Upper lobe of left lung (tissue), 6 donors: ENCODE measurements at places on chromosomes 4 and X. TPM values are rescaled to one million over a fixed set of nuclear protein-coding genes. Genes with fewer than 3 reads are reported as not detected.

DNA sequence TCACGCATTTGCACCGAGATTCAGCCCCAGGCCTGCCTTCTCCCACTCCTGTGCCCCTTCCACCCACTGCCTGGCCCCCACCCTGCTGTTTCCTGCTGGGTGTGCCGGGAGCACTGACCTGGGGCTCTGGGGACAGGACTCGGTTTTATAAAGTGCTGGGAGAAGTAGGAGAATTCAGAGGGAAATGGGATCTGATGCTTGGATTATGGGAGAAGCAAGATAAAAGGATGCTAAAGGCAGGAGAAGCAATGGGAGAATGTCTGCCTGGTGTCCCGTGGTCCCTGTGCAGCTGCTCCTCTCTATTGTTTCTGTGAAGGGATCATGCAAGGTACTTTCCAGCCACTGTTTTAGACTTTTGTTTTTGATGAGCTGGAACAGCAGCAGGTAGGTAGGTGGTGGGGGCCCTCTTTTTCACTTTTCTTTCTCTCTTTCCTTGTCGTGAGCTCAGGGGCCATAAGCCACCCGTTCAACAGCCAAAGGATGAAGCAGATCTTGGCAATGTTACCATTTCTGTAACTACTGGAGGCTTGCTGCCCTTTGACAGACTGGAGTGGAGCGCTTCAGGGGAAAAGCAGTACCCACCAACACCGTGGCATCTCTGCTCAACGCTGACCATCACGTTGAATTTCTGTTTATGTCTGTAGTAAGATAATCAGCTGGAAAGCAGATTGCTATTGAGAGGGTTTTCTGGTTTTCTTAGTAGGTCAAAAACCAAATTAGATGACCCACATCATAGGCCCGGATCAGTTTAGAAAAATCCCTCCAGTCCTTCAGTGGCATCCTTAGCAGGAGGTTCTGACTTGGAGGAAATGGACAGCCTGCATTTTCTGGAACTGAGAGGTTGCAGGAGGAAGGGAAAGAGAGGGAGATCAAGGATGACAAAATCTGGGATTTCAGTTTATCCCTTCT lies 63.8 kb upstream of the ENPP6 start:
- DNase-seq = no peak
- H3K4me1 ChIP-seq = peaks cover 12% of the 10 kb centered on the region
- H3K36me3 ChIP-seq = no peaks in the 10 kb centered on the region
- peak overlapping the region; percentile 75 for H3K27ac ChIP-seq

GRCh38 chr4:114249976-114250375 lies 270.5 kb upstream of the ARSJ start:
- no peaks in the 10 kb centered on the region for H3K4me1 ChIP-seq
- no peak overlapping the region for H3K4me3 ChIP-seq
- no peaks in the 10 kb centered on the region for H3K36me3 ChIP-seq
- no peak overlapping the region for H3K27ac ChIP-seq

GRCh38 chr4:94803181-94803580 lies 45.4 kb downstream of the BMPR1B start:
- H3K27ac ChIP-seq = no peak overlapping the region
- DNase-seq = no peak
- H3K36me3 ChIP-seq = no peaks in the 10 kb centered on the region
- H3K27me3 ChIP-seq = no peaks in the 10 kb centered on the region

DNA sequence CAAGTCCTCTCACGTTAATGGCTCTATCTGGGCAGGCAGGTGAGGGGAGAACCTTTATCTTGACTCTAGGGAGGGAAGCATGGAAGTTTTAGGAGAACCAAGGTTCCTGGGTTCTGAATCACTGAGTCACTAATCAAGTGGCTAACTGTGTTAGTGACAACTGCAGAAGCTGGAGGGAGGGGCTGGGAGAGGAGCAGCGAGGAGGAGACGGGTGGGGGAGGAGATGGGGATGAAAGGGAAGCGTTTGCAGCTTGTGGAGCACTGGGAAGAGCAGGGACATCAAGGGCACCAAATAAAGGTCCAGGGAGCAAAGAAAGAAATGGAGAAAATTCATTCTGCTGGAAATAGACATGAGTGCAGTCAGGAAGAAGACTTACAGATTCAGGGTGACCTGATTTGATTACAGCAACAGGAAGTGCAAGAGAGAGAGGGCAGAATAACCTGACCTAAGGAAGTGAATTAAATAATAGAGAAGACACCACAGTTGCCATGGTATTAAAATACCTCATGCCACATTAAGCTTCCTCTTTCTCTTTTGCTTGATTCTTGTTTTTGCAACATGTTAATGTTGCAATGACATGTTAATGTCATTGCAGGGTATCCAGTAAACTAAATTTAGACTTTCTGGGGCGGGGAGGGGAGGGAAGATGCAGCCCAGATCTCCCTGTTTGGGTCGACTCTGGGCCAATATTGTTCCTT lies 4.5 kb upstream of the SETD7 start:
- no peaks in the 10 kb centered on the region for H3K27me3 ChIP-seq
- no peak for DNase-seq
- H3K4me1 ChIP-seq = peaks cover 21% of the 10 kb centered on the region

GRCh38 chr4:165874072-165874790 lies 1.2 kb downstream of the TLL1 start:
- DNase-seq = peak; percentile 78
- H3K36me3 ChIP-seq = no peaks in the 10 kb centered on the region
- peak overlapping the region; percentile 58 for H3K4me3 ChIP-seq
- peaks cover 12% of the 10 kb centered on the region for H3K27me3 ChIP-seq

GRCh38 chr4:130812117-130812765 lies 1716.3 kb downstream of the C4orf33 start:
- no peak overlapping the region for H3K27ac ChIP-seq
- H3K27me3 ChIP-seq = no peaks in the 10 kb centered on the region
- no peak overlapping the region for H3K4me3 ChIP-seq
- DNase-seq = no peak

DNA sequence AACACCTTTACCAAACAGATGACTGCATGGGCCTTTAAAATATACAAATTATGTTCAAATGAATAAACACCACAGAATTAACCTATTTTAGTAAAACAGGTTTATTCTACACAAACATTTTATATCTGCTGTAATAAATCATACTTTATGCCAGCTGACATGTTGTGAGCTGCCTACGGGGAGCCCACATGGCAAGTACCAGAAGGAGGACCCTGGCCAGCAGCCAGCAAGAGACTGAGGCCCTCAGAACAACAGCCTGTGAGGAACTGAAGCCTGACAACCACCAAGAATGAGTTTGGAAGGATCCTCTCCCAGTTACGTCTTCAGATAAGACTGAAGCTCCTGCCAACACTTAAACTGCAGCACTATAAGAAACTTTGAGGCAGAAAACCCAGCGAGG lies 377.0 kb downstream of the PDGFC start:
- no peaks in the 10 kb centered on the region for H3K27me3 ChIP-seq
- DNase-seq = no peak
- no peak overlapping the region for H3K4me3 ChIP-seq
- no peaks in the 10 kb centered on the region for H3K4me1 ChIP-seq

Gene TMEM154
- 5.8 TPM for total RNA-seq

Gene CENPE
- total RNA-seq = 1.1 TPM

Gene GAGE12D
- total RNA-seq = not detected
